ENCODE measurements at places on chromosomes 6 and 20.

DNA sequence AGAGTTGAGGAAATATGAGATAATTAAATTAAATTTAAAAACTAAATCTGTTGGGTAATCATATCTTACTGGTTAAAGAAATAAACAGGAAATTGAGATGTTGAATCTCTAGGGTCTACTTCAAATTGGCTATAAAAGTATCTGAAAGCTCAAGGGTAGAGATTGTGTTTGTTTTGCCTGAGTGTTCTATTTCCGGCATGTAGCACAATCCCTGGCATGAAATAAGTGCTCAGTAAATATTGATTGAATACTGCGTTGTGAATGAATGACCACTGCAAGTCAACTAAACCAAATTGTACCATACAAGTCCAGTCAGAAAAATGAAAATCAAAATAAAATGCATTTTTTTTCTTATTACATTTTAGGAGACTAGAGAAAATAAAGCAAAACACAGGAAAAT lies 709.8 kb downstream of the EPM2A start:
- DNase-seq, result no peak

- no peak for DNase-seq
Measured at GRCh38 chr6:106194949-106195921, 109.1 kb downstream of the PRDM1 start.

- DNase-seq, result no peak
Measured at GRCh38 chr20:37598575-37599342, 71.1 kb upstream of the BLCAP start.

DNA sequence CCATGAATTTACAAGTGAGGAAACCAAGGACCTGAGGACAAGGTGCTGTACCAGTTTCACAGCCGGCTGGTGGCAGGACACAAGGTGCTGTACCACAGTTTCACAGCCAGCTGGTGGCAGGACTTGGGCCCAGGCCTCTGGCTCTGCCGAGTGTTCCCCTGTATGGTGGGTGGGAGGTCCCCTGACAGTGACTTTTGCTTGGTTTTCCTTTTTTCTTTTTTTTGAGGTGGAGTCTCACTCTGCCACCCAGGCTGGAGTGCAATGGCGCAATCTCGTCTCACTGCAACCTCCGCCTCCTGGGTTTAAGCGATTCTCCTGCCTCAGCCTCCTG lies 212.4 kb downstream of the LY86 start:
- DNase-seq, result no peak

GRCh38 chr20:40811660-40812414 lies 122.8 kb upstream of the MAFB start:
- no peak for DNase-seq

GRCh38 chr20:40110311-40110831 lies 578.7 kb downstream of the MAFB start:
- DNase-seq, result no peak

DNA sequence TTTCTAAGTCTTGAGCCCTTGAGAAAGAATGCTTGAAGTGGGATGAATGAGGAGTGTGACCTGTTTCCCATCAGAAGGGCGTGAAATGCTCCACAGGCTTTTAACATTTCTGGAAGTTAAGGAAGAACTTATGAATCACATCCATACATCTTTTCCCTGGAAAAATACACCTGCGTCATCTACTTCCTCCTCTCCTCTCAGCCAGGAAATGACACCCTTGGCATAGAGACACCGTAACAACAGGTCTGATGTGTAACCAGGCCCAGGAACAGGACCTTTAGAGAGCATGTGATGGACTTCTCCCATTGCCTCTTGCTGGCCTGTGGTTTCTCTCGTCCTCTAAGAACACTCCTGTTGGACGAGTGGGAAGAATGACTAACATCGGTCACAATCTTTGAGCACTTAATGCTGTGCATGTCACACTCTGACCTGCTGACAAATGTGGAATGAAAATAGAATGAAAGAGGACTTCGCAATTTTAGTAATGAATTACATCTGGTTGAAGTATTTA lies 28.5 kb upstream of the CITED2 start:
- DNase-seq, result no peak

DNA sequence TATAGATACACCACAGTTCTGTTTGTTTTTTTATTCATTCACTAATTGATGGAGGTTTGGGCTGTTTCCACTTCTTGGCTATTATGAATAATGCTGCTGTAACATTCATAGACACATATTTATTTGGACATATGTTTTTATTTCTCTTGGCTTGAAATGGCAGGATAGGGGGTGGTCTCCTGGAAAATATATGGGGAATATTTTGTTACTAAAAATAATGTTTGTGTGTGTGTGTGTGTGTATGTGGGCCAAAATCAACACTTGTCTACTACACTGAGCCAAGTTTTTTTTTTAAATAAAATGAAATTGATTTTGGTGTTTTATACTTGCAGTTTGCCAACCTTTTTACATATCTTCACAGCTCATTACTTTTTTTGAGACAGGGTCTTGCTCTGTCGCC lies 264.4 kb upstream of the SULF2 start:
- no peak for DNase-seq

- peak; percentile 64 for DNase-seq
Measured at GRCh38 chr20:32204205-32205109, 3.1 kb downstream of the PLAGL2 start.

- DNase-seq, result no peak
Measured at GRCh38 chr6:152272486-152272885, 364.7 kb downstream of the SYNE1 start.

DNA sequence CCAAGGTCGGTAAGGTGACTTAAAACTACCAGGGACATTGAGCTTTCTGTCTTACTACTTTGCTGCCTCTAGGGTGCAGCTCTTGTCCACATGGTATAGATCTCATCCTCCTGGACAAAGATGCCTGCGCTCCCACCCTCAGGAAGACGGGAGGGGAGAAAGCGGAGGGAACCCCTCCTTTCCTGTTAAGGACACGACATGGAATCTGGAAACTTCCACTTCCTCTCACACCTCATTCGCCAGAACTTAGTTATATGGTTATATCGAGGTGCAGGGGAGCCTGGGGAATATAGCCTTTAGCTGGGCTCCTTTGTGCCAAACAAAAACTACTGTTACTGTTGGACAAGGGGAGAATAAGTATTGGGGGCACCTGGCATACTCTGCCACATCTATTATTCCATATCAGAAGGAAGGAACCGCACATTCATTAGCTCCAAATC lies 224.3 kb upstream of the TSHZ2 start:
- DNase-seq, result no peak

DNA sequence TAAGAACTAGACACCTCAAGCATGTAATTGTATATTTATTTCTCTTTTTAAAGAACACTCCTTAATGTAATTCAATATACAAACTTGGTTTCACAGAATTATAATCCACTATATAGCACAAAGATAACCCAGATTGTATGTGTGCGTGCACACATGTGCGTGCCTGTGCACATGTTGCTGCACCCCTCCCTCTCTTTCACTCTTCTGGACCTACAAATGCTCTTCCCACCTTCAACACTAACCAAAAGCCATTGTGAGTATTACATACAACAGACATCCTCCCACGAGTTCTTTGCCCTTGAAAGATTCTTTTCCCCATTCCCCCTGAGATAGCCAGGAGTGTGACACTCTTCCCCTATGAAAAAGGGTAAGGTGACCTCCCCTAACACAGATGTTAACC lies 193.5 kb downstream of the HIVEP2 start:
- DNase-seq, result no peak

DNA sequence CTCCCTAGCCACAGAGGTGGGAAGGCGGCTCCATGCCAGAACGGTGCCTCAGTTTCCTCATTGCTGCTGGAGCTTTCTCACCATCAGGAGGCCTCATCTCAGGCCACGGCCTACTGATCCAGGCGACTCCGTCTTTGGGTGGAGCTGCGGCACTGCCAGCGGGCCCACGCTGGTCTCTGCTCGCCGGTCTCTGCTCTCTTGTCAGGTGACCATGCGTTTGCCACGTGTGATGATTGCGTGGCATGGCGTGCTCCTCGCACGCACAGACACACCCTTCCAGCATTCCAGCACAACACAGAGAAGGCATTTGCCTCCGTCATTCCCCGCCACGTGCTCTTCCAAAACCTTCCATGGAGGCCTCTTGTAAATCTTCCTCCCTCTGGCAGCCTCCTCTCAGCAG lies 271.1 kb downstream of the CDH4 start:
- no peak for DNase-seq

- DNase-seq, result no peak
Measured at GRCh38 chr6:116881236-116881635, 4.2 kb downstream of the RFX6 start.

DNA sequence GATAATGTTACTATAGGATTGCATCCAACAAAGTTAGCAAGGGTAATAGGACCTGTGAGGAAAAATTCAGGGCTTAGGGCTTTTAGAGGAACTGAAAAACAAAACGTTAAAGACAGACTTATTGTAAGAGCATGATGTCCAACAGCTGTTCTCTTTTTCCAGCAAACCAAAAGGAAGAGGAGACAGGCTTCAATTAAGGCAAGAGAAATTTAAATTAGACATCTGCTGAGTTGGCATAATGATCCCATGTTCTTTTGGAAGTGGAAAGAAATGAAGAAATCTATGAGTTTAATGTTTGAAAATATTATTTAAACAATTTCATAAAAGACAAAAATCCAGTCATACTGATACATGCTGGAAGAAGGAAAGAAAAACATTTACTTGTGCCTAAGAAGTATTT lies 95.7 kb upstream of the HMGCLL1 start:
- no peak for DNase-seq

DNA sequence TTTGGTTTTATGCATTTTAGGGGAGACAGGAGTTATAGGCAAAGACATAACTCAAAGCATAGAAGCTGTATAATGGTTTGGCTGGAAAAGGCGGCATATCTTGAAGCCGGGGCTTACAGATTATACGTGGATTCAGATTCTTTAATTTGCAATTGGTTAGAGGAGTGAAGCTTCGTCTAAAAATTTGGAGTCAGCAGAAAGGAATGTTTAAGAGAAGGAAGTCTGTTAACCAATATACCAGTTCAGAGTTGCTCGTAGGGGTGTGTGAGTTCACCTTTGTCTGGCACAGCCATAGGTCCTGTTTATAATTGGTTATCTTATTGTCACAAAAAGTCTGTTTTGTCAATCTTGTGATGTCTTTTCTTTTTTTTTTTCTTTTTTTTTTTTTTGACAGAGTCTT lies 8.9 kb downstream of the ARHGAP40 start:
- DNase-seq, result no peak

- no peak for DNase-seq
Measured at GRCh38 chr6:90004511-90004910, 110.2 kb downstream of the GJA10 start.

DNA sequence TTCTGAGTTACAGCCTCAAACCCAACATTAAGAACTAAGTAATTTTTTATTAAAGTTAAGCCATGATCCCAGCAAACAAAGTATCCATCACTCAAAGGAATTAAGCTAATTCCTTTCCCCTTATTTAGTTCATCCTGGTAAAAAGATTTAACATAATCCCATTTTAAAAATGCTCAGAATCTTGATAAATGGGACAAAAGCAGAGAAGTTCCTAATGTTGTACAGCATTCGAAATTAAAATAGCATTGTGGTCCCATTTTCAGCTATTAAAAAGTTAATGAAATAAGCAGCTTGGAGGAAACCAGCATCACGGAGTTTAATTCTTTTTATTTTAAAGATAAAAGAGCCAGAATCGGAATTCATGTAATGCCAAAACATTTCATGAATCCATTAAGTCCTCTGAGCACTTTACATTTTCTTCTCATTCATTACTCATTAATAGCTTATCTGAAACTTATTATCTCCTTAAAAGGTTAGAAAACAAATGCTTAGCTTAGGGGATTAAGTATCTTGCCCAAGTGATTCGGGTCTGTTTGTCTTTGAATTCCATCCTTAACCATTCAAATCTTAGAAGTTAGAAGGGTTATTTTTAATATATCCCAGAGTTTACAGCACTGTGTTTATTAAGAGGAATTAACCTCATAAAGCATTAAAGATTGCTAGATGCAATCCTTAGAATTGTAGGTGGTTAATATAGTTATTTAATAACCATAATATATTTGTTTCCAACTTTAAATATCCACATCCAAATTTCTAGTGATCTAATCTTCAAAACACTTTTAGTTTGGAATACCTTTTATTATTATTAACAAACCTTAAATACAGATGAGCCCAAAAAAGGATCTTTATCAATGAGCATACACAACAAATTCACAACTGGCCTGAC lies 11.2 kb downstream of the RBM39 start:
- DNase-seq, result no peak

DNA sequence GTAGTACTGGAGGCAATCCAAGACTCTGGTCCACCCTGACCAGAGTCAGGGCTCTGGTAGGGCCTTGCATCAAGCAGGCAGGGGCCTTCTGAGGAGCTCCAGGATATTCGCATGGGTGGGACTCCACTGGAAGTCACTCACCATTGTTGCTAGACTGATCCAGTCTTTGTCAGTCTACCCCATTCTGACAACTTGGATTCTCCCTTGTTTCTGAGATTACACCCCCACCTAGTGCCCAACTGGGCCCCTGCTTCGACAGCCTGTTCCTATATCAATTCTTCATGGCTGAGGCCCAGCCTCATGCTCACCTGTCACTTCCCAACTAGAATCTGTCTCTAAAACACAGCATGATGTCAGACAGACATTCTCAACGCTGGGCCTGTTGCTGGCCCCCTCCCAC lies 5.2 kb downstream of the SLC35D3 start:
- DNase-seq, result no peak

DNA sequence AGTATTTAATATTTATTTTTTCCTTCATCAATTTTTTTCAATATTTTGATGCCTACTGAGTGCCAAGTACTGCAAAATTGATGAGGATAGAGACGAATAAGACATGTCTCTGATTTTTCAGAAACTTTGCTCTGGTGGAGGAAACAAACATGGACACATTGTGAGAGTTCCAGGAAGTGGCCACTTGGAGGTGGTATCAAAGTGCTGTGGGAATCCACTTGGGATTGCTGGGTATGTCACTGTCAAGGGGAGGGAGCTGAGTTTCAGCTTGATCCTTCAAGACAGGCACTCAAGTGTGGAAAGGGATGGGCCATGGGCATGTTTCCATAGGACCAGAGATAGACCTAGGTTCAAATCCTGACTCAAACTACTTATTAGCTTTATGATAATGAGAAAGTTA lies 24.5 kb upstream of the ABCC10 start:
- no peak for DNase-seq

DNA sequence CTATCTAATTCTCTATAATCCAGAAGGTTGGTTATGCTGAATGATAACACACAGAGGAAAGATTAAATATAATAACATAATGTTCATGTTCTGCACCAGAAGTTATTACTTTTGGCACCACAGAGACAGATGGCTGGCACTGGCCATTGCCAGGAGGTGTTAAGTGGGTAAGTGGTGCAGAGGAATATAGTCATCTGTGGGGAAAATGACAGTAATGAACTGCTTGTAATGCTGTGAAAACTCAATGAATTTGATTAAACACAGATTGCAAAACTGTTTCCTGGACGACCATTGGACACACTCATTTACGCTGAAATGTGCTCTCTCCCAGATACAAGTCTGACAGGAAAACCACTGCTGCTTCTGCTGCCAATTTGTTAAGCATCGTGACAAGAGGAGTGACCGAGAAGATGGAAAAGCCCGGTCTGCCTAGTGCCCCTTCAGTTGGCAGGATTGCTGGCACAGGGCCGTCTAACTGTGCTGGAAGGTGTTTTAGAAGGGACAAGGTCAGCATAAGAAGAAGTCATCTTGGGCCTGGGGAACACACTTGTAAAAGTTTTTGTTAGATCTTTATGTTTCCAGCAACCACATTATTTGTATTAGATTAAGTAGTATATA lies 567.4 kb downstream of the CBLN4 start:
- DNase-seq, result no peak
